ENCODE measurements at places on chromosomes 7 and 10.

DNA sequence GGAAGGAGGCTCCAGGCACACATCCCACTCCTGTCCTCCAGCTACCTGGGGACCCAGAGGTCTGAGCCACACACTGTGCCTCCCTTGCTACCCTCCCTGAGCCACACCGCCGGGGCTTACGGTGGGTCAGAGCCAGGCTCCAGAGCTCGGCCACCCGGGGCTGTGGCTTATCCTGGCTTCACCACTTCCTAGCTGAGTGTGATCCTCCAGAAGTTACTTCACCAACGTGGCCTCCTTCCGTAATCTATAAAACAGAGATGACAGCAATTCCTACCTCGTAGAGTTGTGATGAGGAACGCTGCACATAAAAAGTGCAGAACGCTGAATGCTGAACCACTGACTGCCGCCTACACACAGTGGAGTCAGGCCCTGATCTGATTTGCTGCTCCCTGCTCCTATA is 285.0 kb downstream of the PRPF18 start:
- DNase-seq: no peak

- DNase-seq: no peak
Measured at GRCh38 chr7:124758327-124758726, 7.3 kb downstream of the GPR37 start.

- DNase-seq: no peak
Measured at GRCh38 chr7:41847606-41848005, 144.7 kb upstream of the INHBA start.

GRCh38 chr7:37831244-37831643 is 17.2 kb upstream of the NME8 start:
- DNase-seq: no peak

GRCh38 chr10:108612485-108612884 is 1310.8 kb downstream of the XPNPEP1 start:
- DNase-seq: no peak

DNA sequence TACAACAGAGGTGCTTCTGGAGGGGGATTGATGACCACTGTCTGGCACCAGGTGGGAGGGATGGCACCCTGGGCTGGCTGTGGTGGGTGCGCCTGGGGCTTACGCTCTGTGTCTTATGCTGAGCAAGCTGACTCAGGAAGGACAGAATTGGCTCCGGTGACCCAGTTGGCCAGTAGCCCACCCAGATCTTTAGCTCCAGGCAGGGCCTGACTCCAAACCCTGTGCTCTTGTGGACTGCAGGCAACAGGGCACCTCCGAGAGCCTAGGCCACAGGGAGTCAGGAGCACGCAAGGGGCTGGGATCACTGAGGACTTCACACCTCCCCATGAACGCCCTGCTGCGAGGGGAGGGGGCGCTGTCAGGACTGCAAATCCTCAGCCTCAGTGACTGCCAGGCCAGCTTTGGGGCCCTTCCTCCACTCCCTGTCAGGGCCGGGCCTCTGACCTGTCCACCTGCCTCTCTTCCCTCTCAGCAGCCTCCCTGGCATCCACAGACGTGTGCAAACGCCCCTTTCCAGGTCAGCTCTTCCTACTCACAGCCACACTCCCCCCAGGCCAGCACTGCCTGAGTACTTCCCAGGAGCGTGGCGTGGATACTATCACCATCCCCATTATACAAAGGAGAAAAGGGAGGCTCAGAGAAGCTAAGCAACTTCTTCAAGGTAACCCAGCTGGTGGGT is 118.7 kb downstream of the SLIT1 start:
- DNase-seq: no peak

DNA sequence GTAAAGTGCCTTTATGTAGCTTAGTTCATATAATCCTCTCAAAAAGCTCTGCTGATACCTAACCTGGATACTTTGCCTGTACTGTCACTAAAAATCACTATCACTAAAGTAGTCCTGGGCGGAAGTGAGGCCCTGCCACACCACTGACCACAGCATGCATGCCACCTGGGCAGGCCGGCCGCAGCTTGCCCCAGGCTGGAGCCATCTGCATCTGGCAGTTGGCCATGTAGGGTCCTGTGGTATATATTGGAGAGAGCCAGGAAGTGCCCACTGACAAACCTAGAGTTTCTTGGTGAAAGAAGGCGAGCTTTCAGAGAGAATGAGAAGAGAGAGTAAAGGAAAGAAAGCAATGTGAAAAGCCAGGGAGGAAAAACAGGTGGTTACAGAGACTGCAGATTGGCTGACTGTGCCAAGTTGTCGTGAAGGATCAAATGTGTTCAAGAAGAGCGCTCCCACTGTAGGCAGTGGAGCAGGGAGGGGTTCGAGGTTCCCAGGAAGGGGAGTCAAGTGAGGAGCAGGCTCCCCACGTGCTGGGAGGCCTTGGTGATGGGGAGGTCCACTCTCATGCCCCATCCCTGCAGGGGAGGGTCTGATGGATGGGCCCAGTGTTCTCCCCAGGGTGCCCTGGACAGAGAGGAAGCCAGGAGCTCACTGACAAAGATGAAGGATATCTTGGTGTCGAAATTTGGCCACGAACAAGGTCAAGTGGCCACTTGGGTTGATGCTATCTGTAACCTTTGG is 13.6 kb downstream of the LOXL4 start:
- no peak for DNase-seq

DNA sequence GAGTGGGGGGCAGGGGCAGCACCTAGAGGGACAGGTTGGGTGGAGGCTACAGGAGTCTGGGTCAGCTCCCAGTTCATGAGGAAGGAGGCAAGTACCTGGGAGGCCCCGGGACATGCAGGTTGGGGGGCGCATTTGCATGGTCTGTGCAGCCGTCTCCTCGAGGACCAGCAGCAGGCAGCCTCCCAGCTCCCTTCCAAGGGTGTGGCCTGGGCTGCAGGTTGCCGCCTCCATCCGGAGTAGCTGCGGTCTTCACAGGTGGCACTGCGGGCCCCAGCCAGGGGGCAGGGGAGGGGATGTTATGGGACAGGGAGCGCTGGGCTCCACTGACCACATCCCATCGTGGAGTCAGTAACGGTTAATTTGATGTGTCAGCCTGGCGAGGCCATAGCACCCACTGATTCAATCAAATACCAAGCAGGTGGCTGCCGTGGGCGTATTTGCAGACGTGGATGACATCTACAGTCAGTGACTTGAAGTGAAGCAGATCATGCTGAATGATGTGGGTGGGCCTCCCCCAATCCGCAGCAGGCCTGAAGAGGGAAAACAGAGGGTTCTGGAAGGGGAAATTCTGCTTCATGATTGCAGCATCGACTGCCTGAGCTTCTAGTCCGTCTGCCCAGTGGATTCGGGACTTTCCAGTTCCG is 81.6 kb downstream of the PRKAG2 start:
- peak; percentile 13 for DNase-seq

GRCh38 chr7:36790311-36790787 is 66.1 kb upstream of the AOAH start:
- no peak for DNase-seq

GRCh38 chr10:308572-309085 is 173.4 kb downstream of the ZMYND11 start:
- DNase-seq: no peak

DNA sequence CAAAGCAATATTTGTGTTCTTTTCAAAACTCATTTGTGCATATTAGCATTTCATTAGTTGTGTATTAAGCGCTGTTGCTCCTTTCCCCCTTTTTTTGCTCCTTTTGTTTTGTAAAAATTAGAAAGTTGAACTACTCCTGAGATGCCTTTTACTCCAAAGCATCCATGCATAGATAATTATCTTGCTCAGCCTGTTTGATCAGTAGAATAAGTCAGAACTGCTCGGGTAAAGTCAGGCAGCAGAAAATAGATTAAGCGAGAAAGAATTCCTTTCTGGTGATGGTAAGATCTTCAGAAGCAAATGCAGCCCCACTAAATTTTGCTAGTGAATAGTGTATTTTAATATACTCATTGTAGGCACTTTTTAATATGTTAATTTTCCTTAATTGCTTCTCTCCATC is 227.1 kb downstream of the TEX36 start:
- DNase-seq: no peak

DNA sequence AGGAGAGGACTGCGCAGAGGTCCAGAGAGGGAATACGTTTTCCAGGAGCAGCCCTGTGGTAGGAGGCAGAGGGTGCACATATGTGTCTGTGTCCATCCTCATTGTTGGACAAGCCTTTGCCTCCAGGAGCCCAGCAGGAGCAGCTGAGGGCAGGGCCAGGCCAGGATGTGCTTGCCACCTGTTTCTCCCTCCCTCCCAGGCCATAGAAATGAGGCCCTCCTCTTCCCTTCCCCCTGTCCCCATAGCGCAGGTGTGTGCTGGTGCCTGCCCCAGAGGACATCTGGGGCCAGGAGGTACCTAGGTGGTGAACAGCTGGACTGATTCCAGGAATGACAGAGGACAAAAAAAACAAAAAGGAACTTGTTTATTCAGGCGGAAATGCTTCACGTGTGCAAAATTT is 10.5 kb upstream of the CXCL12 start:
- DNase-seq: no peak

DNA sequence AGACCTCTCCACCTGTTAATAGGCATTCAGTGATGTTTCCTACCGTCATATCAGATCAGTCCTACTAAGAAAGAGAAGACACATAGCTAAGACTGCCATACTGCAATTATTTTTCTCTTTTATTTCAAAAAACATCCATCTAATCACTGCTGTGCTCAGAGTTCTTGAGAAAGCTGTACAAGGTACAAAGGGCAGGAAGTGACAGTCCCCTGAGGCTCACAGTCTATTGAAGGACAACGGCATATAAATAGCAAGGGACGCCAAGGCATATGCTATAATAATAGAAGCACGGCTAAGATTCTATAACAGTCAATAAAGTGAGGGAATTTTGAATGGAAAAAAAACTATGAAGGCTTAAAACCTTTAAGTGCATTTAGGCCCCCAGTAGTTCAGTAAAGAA is 415.3 kb upstream of the NRP1 start:
- no peak for DNase-seq

DNA sequence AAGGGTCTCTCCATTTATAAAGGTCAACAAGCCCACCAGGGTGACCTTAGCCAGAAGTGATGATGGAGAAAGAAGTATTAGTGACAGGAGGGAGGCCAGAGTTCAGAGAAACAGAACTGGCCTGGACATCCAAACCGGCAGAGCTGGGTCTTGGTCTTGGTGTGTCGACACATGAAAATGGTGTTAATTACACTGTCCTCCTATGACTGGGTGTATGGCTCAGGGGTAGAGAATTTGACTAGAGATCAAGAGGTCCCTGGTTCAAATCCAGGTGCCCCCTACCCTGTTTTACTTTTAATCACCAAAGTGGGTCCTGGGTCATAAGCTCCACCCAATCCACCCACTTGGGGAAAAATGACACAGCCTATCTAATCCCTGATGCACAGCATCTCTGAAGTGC is 110.6 kb upstream of the ZNF746 start:
- no peak for DNase-seq

- no peak for DNase-seq
Measured at GRCh38 chr7:119783799-119784198, 489.2 kb upstream of the KCND2 start.
